ENCODE measurements at places on chromosomes 6 and 20.

- DNase-seq: no peak
These were observed 19.1 kb downstream of the DYNLRB1 start for GRCh38 chr20:34535301-34535840.

DNA sequence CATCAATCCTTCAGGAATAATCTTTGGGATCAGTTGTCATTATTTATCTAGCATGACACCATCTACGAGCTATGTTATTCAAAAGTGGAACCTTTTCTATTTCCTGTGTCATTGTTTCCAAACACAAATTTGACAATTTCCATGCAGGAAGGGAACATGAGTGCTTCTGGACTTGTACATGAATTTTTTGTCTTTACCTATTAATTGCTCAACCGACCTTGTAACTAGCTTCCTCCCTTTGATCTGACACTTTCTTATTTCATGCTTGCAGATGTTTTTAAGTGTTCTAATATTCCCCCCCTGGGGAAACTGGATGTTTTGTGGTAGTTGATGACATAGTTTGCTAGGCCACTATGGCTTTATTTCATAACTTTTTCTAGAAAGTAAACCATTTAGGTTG, 139.4 kb downstream of the BMP2 start:
- DNase-seq: no peak

DNA sequence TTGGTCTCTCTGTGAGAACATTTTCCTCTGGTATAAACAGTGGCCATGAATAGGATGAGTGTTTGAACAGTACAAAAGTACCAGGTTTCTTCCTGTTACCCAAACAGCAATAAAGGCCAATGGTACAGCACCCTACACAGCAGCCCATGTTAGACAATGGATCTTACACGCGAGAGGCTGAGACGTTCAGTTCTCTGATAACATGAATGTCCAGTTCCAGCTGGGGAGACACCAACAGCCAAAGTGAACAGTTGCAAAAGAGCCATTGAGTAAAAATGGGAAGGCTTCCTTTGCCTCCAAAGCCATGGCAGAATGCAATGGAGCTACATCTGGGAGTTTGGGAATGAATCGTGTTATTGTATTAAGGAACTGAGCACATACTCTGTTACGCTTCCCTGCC, 246.8 kb upstream of the SGK1 start:
- no peak for DNase-seq

DNA sequence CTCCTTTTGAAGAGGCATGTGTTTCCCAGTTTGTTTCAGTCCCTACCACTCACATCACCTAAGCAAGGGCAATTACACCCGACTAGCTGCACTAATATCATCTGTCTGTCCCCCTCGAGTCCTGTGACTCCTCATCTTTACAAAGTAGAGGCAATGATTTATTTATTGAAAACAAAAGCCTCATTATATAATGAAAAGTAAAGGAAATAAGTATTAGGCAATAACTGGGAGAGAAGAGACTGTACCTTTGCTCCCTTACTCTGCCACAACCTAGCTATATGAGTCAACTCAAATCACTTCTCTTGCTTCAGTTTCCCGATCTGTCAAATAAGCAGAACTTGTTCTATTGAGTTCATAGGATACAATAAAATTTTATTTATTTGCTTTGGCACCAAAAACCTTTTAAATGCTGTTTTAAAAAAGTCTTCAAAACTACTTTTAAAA, 38.9 kb downstream of the CSNK2A1 start:
- DNase-seq: no peak

DNA sequence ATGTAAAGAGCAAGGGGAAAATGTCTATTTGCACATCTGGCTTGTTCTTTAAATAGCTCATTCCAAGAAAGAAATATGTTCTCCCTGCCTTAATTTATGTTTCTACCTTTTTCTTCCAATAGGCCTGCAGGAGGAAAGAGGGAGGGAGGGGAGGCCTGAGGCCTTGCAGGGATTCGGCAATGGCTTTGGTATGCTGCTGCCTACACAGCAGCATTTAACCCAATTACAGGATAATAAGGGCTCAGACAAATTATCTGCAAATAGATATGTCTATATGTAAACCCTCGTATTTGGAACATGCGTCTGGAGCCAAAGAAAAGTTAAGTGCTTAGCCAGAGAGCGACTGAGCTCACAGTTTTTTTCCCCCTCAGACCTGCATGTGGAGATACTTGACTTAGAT, 277.2 kb downstream of the CDC5L start:
- DNase-seq: no peak

DNA sequence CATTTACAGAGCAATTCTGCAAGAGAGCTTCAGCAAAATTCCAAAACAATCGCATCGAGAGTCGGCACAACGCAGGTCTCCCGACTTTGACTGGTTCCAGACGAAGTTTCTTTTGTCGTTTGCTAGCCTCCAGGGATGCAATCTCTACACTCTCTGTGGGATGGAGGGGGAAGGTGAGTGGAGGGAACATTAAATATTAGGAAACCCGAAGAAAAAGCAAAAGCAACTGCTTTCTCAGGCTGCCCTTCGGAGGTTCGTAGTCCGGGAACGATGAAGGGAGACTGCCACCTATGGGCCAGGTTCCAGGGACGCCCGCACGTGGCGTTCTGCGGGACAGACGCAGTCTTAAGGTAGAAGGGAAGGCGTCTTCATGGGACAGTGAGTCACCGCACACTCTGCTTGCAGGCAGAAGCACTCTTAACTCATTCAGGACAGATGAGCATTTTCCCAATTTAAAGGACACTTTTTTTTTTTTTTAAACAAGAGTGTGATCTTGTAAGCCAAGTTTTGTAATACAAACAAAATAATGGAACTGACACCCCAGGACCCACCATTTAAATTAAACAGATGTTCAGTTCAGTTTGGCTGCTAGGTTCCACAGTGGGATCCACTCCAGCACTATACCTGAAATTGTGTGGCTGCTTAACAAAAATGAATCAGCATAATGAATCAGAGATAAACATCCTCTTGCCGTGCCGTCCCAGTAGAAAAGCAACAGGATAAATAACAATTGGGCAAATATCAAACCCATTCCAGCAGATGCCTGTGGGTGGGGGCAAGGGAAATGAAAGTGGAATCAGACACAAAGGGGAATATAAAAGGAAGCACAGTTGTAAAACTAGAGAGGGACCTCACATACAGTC, 65.8 kb upstream of the ARMC2 start:
- DNase-seq: peak; percentile 96

GRCh38 chr6:17267566-17267965, 13.6 kb upstream of the RBM24 start:
- DNase-seq: no peak

- no peak for DNase-seq
These were observed 8.3 kb downstream of the CCM2L start for GRCh38 chr20:32018269-32019155.

GRCh38 chr6:70709826-70710225, 42.1 kb downstream of the SMAP1 start:
- no peak for DNase-seq
